ENCODE measurements at places on chromosomes 16 and 17.
A peak's percentile ranks its signal among the peaks of the same experiment; 100 is the strongest.

DNA sequence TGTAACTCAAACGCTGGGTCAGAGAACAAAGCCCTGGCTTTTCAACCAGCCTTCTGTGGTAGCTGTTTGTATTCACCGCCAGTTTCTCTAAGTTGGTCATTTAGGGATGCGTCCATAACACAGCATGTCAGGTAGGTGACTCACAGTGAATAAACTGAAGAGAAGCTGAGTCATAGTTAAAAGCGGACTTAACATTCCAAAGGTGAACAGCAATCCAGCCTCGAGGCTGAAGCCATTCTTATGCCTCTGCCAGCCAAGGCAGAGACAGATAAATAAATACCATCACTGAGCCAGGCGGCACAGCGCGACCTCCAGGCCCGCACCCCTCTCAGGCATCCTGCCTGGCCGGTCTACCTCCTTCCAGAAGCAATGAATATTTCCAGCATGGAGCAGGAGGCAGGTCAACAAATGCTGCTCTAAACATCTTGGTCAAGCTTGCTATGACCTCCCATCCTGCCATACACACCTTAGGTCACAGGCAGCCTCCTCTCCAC lies 12.4 kb upstream of the CACNG4 start:
- DNase-seq = no peak

- no peak for DNase-seq
Observed at GRCh38 chr17:79746889-79747507, 16.3 kb downstream of the ENPP7 start.

DNA sequence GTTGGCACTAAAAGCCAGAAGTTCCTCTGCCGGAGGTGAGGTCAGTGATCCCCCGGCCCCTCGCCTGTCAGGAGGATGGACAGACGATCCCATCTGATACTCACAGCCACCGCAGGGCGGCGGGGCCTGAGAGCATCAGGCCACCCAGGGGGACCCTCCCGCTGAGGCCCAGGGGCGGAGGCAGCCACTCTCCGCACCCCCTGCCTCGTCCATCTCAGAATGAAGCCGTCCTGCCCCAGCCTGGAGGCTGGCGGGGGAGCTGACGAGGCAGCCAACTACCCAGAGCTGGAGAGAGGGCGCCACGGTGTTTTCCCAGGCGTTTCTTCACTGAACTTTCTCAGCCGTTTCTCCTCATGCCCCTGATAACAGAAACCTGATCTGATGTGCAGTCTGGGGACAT lies 22.6 kb downstream of the TPSD1 start:
- no peak for DNase-seq

DNA sequence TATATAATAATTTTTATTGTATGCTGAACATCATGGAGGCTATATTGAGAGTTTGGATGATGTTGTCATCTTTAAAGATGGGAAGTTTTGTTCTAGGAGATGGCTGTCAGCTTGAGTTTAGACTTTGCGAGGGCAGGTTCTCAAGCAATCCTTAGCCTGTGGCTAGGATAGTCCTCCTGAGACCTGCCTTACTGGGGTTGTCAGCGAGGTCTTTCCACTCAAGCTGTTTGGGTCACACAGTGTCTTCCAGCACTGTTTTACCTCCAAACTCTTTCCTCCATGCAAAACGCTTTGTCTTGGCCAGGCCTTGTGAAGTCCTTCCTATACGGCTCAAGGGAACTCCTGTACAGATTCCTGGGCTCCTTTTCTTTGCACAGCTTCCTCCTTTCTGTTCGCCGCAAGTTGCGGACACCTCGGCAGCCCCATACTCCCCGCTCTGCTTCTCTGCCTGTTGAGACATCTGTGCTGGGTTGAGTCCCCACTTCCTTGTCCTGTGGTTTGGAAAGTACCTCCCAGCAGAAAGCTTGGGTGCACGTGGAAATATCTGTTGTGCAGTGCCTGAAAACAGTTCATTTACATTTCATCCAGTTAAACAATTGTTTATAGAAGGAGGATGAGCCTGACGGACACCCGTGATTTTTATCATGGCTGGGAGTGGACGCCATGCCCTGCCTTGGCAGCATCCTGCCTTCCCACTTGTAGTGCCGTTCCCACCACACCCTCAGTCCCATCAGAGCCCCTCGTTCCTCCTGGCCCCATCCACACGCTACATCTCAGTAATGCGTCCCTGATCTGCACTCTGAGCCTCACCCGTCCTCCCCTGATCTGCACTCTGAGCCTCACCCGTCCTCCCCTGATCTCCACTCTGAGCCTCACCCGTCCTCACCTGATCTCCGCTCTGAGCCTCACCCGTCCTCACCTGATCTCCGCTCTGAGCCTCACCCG lies 55.0 kb upstream of the CBFA2T3 start:
- DNase-seq = no peak

GRCh38 chr16:55155815-55156214 lies 168.2 kb upstream of the IRX6 start:
- DNase-seq = no peak

- no peak for DNase-seq
Observed at GRCh38 chr16:5451641-5452040, 354.0 kb upstream of the EEF2KMT start.

DNA sequence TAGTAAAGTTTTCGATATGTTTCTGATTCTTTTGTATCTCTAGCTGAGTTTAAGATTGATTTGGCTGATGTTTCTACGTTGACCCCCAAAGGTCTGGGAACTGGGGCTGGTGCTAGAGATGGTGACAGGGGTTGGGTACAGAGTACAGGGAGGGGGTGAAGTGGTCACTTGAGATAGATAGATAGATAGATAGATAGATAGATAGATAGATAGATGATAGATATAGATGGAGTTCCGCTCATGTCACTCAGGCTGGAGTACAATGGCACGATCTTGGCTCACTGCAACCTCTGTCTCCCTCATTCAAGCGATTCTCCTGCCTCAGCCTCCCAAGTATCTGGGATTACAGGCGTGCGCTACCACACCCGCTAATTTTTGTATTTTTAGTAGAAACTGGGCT lies 1.8 kb upstream of the FBRS start:
- no peak for DNase-seq

DNA sequence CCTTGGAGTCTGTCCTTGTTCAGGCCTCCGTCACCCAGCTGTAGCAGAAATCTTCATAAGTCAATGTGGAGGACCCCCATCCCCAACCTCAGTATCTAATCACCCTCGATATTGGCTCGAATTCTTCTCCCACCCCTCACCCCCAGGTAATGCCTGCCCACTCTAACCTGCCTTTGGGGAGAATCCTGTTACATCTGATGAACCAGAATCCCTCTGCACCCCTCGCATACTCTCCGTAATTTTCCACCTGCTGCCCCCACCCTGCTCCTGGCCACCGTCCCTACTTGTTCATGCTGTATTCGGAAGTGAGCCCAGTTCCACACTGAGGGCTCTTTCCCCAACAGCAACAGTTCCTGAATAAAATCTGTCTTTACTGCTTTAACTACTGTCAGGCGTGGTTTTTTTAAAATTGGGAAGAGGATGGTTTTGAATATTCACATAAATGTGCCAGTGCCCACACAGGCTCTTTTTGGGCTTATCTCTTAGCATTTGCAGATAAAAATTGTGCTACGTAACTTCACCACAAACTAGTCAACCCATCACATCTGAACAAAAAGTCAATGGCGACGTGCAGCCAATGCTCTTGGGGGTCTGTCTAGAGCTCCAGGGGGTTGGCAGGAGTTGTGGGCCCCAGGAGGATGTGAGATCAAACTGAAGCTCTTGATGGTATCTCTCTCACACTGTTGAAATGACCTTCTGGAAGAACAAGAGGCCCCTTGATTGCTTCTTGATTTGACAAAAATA lies 73.7 kb downstream of the NETO2 start:
- no peak for DNase-seq

GRCh38 chr16:82059161-82059982 lies 24.3 kb downstream of the HSD17B2 start:
- no peak for DNase-seq

- peak; percentile 35 for DNase-seq
Observed at GRCh38 chr17:64128787-64129514, 993 bp downstream of the ERN1 start.

- no peak for DNase-seq
Observed at GRCh38 chr17:45388604-45389325, 43.9 kb downstream of the ARHGAP27 start.

- DNase-seq = no peak
Observed at GRCh38 chr16:54506741-54507500, 220.3 kb upstream of the IRX3 start.

- no peak for DNase-seq
Observed at GRCh38 chr17:49390548-49391324, 23.9 kb downstream of the PHB1 start.

GRCh38 chr16:14043278-14043677 lies 27.8 kb upstream of the MRTFB start:
- DNase-seq = no peak

DNA sequence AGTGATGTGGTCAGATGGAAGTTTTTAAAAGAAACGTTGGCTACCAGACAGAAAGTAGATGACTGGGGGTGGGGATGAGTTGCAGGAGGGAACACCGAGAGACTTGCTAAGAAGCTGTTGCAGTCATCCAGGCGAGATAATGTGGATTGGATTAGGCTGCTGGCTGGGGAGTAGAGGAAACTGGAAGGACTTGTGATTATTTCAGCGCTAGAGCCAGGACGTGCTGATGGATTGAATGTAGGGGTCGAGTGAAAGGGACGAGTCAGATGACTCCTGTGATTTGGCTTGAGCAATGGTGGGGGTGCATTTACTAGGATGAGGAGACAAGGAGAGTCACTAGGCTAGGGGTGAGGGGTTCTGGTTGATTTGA lies 88.5 kb downstream of the CLEC16A start:
- no peak for DNase-seq

DNA sequence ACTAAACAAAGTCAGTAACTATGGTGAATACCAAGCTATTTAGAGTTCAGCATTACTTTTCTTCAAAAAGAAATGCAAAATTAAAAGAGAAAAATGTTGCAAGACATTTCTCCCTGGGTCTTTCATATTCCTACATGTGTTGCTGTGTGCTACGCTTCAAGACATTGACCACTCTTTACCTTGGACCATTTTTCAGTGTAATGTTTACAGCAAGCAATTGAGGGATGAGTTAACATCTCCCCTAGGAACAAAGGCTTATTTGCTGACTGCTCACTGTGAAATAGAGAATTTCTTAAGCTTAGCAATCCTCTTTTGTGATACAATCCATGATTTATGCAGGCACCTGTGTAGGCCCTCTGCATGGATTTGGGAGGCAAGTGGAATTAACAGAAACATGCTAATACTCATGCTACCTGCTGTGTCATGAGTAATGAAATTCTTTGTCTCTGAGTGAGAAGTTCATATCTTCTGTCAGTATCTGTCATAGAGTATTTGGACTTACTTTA lies 1202.9 kb upstream of the CDH8 start:
- DNase-seq = no peak

DNA sequence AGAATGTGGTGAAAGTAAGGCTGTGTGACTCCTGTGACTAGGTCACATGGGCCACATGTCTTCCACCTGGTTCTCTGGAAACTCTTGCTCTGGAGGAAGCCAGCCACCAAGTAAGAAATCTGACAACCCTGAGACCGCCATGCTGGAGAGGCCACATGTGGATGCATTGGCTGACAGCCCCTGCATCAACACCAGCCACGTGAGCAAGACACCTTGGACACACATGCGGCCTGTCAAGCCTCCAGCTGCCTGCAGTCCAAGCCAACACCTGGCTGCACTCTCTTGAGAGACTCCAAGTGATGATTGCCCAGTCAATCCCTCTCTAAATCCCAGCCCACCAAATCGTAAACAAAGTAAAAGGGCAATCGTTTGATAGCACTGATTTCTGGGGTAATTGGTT lies 112.6 kb downstream of the FOXL1 start:
- no peak for DNase-seq

DNA sequence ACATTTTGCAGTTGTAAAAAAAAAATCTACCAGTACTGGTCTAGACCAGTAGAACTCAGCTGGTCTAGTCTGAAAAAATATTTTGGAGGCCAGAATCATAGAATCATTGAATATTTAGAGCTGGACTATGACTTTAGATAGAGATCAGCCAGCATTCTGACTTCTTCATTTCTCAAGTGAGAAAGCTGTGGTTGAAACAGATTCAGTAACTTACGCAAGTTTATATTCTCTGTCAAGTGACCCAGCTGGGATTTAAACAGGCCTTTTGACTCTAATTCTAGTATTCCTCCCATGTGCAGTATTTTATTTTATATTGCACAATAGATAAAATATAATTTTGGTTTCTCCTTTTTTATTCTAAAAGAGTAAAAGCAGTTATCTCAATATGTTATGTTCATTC lies 4.9 kb downstream of the TNRC6A start:
- no peak for DNase-seq

- DNase-seq = no peak
Observed at GRCh38 chr17:76092526-76093413, 10.8 kb downstream of the EXOC7 start.

GRCh38 chr16:74073456-74073855 lies 223.2 kb upstream of the PSMD7 start:
- no peak for DNase-seq

- DNase-seq = no peak
Observed at GRCh38 chr16:13519871-13520270, 400.1 kb upstream of the ERCC4 start.

DNA sequence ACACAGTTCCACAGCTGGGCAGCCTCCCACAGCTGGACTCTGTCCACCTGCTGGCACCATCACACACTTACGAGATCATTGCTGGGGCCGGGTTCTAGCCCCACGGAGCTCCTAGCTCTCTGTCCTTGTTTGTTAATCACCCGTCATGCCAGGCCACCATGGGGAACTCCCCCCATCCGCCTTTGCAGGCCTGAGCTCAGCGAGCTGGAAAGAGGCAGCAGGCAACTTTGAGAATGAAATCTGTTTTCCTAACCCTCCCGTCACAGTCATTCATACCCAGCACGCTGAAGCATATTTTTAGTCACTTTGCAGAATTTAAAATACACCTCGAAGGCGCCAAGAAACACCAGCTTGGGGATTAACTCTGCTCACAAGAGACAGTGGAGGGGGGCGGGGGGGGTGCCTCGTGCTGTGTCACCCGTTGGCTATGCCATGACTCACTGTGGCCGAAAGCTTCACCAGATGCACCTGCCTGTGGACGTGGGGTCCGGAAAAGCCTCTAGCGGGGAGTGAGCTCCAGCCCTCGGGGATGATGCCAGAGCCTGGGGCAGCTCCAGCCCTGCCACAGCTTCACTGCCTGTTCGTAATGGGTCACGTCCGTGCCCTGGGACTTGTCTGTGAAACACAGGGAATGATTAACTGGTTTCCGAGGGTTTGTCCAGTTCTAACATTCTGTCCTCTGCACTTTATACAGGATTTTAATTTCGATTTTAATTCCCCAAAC lies 1.4 kb upstream of the SPNS2 start:
- no peak for DNase-seq

DNA sequence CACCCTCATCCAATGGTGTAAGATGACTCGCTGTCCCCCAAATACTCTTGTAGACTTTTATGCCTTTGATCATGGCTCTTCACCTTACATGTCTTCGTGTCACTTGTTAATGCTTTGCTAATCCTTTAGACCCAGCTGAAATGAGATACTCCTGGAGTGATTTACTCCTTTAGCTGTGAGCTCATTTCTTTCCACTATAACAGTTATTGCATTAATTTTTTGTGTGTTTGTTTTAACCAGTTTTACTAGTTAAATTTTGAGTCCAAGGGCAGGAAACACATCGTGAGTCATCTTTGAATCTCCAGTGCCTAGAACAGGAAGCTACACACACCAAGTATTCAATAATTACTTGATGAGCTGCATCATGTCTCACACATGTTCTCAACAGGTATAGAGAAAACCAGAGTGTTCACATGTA lies 6.5 kb upstream of the CTCF start:
- DNase-seq = no peak

Measured in HEK293T (cell line).